ENCODE measurements at places on chromosomes 16 and 17.

DNA sequence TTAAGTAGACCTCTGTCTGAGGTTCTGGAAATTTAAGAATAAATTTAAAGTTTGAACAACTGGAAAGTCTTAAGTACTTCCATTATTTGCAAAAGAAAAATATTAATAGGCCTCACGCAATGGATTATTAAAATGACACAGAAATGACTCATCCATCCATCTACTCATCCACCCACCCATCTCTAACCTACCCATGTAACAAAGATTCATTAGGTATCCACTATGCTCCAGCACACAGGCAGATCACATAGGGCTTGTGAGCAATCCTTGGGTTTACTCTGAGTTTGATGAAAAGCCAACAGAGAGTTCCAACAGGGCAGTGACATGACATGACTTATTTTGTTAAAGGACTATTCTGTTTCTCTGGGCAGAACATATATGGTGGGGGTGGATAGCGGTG, 93.3 kb downstream of the HELZ start:
- DNase-seq, result no peak

- no peak for DNase-seq
Observed at GRCh38 chr17:32689348-32689747, 187.6 kb downstream of the MYO1D start.

GRCh38 chr16:86103320-86103719, 204.4 kb downstream of the IRF8 start:
- no peak for DNase-seq

GRCh38 chr16:51290442-51291285, 139.6 kb upstream of the SALL1 start:
- DNase-seq, result no peak

GRCh38 chr16:74224828-74225612, 71.6 kb upstream of the PSMD7 start:
- no peak for DNase-seq

DNA sequence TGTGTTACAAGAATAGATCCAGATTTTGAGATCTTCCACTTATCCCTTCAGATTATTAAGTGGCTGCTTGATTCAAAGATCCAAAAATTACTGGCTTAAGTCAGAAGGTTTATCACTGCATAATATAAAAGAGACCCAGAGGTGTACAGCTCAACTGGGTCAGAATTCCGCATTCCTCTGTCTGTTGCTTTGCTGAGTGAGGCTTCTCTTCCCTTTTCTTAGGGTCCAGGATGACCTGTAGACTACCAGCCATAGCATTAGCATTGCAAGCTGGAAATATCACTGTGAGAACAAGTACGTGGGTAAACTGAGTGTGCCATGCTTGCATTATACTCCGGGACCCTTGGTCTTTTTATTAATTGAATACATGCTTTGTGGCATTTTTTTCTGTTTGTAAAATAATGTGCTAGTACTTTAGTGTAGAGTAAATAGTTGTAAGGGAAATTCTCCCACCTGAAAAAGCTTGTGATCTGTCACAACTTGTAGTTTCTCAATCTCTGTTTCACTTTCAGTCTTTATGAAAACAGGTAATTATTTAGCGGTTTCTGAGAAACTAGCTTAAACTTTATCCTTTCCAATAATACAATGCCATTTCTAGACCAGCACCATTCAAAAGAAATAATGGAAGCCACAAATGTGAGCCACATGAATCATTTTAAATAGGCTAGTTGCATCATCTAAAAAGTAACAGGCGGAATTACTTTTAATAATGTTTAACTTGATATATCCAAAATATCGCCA, 61.6 kb downstream of the TNRC6C start:
- no peak for DNase-seq

DNA sequence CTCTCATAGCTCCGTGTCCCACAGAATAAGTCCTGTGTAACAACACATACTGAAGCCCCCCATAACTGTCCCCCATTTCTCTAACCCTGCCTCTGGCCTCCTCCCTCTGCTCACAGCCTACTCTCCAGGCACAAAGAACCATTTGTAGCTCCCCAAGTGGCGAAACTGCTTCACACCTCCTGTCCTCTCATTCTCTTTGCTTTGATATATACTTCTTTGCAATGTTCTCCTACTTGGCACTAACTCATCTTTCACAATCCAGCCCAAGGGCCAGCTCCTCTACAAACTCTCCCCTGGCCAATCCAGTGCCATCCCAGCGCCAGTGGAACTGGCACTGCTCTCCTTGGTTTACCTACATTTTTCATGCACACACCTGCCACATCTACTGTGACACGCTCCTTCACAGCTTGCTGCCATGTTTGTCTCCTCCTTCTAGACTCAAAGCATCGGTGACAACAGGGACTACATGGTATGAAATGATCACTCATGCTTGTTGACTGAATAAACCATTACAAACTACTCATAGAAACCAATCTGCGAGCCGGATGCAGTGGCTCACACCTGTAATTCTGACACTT, 12.8 kb downstream of the CYTH1 start:
- no peak for DNase-seq

DNA sequence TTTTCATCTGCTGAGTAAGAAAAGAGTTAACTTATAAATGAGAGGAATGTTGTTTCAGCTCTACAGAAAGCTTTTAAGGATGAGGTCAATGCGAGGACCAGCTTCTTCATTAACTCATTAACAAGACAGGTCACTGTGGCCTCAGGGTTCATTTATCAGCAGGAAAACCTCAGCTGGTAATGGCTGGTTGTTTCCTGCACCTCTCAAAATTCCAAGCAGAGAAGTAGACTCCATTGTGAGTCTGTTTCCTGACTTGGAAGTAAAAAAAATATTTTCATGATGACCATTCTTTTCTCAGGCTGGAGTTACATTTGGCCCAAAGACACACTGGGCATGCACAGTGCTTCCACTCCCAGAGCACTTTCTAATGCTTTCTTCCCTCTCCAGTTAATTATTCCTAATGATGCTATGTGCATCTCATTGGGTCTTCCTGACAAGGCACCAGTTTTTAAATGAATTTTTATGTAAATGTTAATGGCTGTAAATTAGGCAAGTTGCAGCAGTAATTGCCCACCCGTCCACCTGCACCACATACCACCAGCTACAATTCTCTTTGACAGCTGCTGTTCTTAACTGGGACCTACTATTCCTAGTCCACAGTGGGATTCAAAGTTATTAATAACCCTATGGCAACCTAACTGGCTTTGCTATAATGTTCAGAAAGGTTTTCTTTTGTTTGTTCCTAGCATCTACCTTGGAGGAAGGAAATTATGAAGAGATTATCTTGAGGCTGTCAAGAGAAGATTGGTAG, 89.5 kb upstream of the BCAR1 start:
- DNase-seq, result no peak

- peak; percentile 58 for DNase-seq
Observed at GRCh38 chr17:35731239-35731916, at the start of gene RASL10B. Gene RASL10B (plus strand): TSS chr17:35731639. CDS start chr17:35735185, 3,546 bp downstream.

DNA sequence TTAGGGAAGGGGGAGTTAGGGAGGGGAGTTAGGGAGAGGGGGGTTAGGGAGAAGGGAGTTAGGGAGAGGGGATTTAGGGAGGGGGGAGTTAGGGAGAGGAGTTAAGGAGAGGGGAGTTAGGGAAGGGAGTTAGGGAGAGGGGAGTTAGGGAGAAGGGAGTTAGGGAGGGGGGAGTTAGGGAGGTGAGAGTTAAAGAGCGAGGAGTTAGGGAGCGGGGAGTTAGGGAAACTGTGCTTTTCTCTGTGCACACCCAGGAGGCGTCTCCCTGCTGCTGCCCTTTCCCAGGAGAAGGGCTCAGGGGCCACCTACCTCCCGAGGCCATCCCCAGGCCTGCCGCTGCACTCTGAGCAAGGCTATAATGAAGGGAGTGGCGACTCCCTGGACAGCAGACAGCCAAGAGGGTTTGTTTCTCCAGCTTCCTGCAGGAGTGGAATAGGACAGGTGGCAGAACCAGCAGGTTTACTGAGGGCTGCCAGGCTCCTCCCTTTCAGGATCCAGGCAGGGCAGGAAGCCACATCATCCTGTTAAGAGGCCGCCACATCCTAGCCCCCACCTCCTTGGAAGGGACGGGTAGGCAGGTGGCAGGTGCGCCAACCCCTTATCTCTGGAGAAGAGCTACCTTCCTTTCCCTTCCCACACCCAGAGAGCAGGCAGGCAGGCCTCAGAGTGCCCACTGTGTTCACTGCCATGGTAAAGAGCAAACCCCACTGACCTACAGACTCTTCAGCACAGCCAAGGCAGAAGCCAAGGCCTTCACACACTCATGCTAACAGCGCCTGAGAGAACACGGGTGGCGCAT, 4.3 kb downstream of the CANT1 start:
- no peak for DNase-seq

- no peak for DNase-seq
Observed at GRCh38 chr17:81543339-81543675, 8.8 kb downstream of the FAAP100 start.

GRCh38 chr16:66286527-66286926, 80.0 kb upstream of the CDH5 start:
- DNase-seq, result no peak

DNA sequence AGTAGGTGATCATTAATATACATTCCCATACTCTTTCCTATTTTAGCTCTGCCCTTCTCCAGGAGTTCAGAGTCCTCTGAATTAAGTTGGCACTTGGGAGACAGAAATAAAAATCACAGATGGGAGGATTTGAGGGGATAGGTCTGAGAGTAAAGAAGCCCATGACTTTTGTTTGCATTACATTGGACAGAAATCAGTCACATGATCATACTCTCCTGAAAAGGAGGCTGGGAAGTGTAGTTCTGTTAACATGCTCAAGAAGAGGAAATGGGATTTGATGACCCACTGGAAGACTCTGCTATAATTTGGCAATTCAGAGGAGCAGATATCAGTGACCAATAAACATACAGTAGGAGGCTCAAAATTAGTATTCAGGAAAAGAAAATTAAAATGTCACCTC, 674.9 kb upstream of the C16orf82 start:
- no peak for DNase-seq

DNA sequence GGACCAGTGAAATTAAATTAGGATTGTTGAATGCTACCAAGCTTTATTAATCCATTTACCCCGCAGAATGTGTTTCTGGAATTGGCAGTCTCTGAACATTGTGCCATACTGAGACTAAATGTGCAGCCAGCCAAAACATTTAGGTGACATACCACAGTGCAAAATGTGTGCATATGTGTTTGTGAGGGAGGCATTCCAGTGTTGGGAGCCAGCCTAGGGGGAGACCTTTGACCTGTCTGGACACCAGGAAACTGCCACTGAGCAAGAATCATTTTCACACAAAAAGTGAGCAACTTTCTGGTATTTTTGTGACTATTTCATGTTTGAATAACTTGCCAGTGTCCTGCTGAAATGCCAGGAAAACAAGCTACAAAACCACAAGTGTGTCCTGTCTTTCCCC, 64.7 kb upstream of the SLC12A3 start:
- DNase-seq, result no peak

- no peak for DNase-seq
Observed at GRCh38 chr17:78226055-78226758, 5.2 kb upstream of the TMEM235 start.

DNA sequence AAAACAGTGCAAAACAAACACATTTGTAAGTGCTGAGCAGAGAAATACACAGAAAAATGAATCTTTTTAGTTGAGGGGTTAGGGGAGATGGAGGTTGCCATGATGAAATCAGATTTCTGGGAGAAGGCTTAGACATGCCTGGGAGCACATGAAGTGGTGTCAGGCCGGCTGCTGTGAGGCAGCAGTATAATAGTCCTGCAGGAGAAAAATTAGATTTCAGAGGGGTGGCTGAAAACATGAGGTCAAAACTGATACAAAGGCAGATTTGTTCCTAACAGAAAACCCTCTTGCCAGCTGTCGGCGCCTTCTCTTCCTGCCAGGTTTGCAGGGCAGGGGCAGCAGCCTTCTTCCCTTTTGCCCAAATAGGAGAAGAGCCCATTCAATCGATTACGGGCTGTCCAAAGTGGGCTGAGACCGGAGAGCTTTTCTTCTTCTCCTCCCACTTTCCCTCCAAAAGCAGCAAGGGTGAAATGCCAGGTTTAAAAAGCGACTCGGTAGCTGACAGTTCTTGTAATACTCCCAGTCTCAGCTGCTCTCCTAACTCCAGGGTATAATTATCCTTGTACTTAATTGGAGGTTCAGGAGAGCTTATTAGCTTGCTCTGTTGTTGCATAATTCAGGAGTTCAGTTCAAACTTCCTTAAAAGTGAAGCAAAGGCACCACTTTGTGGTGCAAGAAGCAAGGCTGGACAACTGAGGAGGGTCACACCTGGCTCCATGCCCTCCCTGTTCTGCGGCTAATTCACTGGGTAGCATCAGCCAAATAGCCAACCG, 80.0 kb downstream of the PCTP start:
- DNase-seq, result no peak

- no peak for DNase-seq
Observed at GRCh38 chr17:63649813-63650212, 27.6 kb downstream of the MAP3K3 start.

- DNase-seq, result no peak
Observed at GRCh38 chr17:34758718-34759117, 179.3 kb downstream of the TMEM132E start.

DNA sequence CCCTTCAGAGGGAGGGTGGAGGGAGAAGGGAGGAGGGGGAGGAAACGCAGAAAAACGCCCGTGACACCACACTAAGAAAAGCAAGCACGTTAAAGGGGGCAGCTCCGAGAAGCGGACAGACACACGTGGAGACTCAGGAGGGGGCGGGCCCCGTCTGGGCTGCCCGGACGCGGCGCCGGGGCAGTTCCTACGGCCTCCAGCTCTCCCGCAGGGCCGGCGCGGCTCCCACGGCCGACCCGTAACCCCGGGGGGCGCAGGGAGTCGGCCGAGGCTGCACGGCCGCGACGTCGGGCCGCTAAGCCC, 362 bp downstream of the KLHDC4 start:
- DNase-seq, result peak; percentile 69

- peak; percentile 35 for DNase-seq
Observed at GRCh38 chr17:68326681-68327080, 35.4 kb downstream of the ARSG start.

- DNase-seq, result no peak
Observed at GRCh38 chr16:81790830-81791435, 11.8 kb downstream of the PLCG2 start.

DNA sequence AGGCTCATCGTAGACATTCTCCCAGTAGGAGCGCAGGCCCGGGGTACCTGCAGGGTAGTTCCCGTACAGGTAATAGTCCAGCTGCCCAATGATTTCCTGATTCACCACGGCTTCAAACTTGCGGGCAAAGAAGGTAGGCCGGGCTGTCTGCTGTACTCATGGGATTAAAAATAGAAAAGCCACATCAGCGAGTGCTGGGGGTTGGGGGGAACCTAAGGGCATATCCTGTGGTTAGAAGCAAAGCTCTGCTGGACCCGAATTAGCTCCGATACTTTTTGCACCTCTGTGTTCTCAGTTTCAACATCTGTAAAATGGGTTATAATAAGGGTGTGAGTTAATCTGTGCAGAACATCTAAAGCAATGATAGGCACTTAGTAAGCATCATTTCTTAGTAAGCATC, 336.2 kb downstream of the XYLT1 start:
- DNase-seq, result no peak

- DNase-seq, result no peak
Observed at GRCh38 chr16:27123795-27124409, 57.2 kb downstream of the C16orf82 start.

DNA sequence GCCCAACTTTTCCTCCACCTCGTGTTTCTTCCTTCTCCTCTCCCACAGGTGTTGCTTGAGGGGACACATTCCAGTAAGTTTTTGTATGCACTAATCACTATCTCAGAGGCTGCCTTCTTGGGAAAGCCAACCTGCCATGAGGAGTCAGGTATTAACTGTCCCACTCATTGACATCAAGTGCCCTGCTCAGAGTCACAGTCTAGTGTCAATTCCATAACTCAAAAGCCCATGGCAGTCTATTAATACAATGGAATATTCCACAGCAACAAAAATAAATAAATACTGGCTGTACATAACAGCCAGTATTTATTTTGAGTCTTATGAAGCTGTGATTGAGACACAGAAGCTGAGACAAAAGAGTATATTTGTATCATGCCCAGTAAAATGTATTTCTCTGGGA, 26.1 kb upstream of the KIF2B start:
- DNase-seq, result no peak

Data from stimulated activated CD4-positive, alpha-beta T cell treated with anti-CD3 and anti-CD28 coated beads, Interleukin-4, amount 100 ng/mL, for 4 hours (primary cell).